Activated naive CD8-positive, alpha-beta T cell treated with anti-CD3 and anti-CD28 coated beads for 36 hours (primary cell): ENCODE measurements at places on chromosomes 2 and 18.

DNA sequence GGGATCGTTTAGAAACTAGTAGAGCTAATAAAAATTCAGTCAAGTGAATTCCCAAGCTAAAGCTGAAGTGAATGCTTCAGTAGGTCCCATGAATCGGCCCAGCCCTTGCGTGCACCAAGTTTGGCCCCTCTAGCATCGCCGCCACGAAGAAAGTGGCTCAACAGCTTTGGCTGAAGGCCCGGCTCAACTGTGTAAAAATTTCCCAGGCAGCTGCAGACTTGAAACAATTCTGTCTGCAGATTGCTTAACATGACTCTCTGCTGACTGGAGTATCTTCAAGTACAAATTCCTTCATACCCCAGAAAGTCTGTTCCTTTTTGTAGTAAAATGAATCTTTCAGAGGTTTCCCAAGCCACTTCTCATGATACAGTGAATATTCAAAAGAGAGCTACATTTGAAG is 32.7 kb downstream of the ALMS1 start:
- DNase-seq: no peak

GRCh38 chr2:82314836-82315472 is 2010.4 kb upstream of the LRRTM1 start:
- no peak for DNase-seq

GRCh38 chr2:96359866-96360265 is 24.3 kb downstream of the NCAPH start:
- DNase-seq: no peak

- DNase-seq: no peak
Measured at GRCh38 chr2:224933431-224933830, 108.8 kb downstream of the DOCK10 start.

- no peak for DNase-seq
Measured at GRCh38 chr18:75285876-75286275, 75.3 kb downstream of the TSHZ1 start.

GRCh38 chr18:650428-650858 is 7.0 kb upstream of the TYMS start:
- peak; percentile 17 for DNase-seq

DNA sequence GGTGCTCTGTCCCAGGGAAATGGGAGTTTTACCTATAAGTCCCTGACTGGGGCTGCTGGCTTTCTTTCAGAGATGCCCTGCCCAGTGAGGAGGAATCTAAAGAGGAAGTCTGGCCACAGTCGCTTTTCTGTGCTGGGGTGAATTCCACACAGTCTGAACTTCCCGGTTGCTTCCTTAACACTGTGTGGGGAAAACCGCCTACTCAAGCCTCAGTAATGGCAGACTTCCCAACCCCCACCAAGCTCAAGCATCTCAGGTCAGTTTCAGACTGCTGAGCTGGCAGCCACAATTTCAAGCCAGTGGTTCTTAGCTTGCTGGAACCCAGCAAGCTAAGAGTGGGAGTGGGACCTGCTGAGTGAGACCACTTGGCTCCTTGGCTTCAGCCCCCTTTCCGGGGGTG is 54.9 kb downstream of the NUP35 start:
- no peak for DNase-seq

DNA sequence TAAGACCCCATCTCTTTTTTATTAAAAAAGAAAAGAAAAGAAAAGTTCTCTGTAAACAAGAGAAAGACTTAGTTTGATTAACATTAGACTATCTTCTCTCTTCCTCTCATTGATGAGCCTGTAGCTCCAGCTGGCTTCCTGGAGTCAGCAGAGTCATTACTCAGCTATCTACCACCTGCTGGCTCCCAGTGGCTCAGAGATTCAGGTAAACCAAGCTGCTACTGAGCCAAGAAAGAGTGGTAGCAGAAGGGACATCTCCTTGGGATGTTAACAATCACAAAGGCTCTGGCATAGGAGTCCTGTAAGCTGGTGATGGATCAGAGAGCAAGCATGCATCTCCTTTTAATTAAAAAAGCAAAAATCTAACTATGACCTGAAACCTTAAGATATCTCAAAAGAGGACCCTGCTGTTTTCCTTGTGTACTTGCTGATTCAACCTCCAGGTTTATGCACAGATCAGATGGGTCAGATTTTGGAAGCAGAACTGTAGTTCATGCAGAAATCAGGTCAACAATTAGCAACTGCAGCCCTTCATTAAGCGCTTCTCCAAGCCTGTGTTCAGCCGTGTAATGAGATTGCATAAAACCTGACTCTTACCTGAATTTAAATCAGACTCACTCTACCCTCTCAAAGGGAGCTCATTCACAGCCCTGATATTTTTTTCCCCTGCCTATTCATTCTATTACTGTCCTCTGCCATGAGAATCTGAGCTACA is 225.8 kb downstream of the RNF152 start:
- no peak for DNase-seq

DNA sequence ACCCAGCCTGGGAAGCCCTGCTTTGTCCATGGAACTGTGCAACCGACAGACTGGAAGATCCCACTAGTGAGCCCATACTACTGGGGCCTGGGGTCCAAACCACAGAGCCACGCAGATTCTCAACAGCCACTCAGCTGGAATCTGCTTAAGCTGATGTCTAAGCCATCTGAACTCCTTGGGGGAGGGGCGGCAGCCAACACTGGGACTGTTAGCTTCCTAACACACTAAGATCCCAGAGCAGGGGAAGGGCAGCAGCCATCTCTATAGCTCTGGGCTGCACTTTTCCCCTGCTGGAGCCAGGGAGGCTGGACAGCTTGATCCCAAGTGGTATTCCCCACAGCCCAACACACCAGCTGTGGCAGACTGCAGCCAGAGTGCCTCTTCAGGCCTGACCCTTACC is 118.3 kb downstream of the RPRM start:
- no peak for DNase-seq

- DNase-seq: no peak
Measured at GRCh38 chr18:13680612-13681011, 45.7 kb downstream of the FAM210A start.

GRCh38 chr18:49127471-49128190 is 176.9 kb upstream of the SMAD7 start:
- no peak for DNase-seq

GRCh38 chr2:50315336-50315735 is 716.6 kb downstream of the NRXN1 start:
- DNase-seq: no peak

GRCh38 chr2:234502285-234502918 is 5.5 kb upstream of the ARL4C start:
- no peak for DNase-seq

DNA sequence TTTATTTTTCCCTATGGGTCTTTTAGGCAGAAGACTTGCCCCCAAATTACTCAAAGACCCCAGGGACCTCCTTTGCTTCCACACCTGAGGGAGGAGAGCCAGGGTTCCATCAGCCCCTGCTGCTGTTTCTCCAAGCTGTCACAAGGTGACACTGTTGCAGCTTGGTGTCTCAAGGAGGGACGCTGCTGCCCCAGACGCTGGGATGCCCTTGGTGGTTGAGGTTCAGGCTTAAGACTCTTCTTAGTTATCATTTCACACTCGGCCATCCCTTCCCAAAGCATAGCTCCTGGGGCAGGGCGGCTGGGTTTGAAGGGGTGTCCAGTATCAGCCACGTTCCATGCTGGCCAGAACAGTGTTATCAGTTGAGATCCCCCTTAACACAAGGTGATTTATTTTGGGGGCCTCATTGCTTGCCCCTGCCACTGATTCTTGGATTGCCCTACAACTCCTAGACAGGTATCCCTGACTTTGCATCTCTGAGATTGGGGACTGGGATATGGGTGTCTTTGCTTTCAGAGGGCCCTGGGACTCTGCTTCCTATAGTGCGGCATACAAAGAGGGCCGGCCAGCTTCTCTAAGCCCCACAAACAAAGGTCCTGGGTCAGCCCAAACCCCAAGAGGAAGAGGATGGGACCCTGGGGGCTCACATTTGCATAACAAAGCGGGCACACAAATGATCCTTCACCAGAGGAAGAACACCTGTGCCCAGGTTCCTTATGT is 22.7 kb downstream of the GPR55 start:
- DNase-seq: peak; percentile 66

- DNase-seq: no peak
Measured at GRCh38 chr2:12232876-12233275, 483.9 kb upstream of the TRIB2 start.

DNA sequence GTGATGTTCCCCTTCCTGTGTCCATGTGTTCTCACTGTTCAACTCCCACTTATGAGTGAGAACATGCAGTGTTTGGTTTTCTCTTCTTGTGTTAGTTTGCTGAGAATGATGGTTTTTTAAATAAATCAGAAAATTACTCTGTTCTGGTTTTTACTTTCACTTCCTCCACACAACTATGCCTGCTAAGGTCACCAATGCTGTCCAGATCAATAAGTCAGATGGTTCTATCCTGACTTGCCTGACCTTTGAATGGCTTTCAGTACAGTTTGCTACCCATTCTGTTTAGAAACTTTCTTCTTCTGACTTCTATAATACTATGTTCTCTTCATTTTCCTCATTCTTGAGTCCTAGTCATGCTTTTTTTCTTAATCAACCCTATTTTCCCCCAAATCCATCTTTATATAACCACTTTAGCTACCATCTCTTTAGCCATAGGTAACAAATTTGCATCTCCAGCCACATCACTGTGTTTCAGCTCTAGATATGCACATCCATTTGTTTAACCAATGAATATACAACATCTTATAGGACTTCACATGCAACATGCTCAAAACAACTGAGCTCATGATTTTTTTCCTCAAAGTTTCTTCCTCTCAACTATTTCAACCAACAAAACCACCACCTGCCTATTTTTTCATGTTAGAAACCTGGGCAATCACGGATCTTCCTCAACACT is 58.8 kb upstream of the SLC38A11 start:
- no peak for DNase-seq

DNA sequence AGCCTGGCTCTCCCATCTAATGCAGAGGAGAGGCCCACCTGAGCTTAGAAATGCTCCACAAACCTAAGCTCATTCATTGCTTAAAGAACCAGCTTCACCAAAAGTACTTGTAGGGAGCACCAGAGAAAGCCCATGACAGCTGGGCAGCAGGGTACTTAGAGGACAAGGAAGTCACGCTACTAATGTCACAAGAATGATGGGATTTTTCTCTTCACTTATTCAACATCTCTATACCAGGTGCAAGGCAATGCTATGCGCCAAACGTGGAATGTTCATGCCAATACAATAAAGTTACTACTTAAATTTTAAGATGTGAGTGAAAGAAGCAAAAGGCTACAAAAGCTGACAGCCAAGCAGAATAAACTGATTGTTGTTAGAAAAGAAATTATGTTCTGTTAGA is 36.0 kb downstream of the LONRF2 start:
- no peak for DNase-seq

DNA sequence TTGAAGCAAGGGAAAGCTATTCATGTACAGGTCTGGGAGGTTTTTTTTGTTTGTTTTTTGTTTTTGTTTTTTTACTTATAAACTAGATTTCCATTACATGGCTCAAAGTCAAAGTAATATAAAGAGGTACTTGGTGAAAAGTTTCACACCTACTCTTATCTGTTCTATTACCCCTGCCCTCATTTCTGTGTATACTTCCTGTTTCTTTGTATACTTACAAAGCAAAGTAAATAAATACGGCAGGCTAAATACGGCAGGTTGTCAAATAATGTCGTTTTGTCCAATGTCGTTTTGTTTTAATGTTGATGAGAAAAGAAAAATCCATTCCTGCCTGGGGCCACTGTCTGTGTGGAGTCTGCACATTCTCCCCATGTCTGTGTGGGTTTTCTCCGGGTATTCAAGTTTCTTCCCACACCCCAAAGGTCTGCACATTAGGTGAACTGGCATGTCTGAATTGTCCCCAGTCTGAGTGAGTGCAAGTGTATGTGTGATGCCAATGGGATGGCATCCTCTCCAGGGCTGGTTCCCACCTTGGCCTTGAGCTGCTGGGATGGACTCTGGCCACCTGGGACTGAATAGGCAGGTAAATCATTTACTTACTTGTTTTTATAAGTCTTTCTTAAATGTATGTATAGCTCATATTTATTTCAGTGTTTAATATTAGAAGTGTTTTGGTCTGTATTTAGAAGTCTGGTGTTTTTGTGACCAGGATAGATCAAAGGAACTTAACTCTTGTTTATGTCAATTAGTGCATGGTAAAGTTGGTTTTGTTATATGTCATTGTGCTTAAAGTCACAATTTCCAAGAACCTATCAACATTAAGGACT is 13.4 kb downstream of the STAMBP start:
- DNase-seq: no peak

DNA sequence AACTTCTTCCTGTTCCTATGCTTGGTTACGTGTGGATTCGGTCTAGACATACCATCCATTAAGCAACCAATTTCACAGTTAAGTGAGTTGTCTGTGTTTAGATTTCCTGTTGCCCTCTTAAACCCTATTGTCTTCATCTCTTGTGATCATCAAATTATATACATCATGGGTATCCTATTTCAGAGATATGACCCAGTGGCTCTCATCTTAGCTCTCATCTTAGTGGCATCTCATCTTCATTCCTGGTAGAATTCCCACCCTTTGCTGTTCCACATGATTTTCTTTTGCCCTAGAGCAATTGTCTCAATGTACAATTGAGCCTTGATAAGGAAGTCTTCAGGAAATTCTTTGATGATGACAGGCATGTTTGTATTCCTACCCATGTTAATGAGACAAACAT is 29.4 kb upstream of the FN1 start:
- no peak for DNase-seq

DNA sequence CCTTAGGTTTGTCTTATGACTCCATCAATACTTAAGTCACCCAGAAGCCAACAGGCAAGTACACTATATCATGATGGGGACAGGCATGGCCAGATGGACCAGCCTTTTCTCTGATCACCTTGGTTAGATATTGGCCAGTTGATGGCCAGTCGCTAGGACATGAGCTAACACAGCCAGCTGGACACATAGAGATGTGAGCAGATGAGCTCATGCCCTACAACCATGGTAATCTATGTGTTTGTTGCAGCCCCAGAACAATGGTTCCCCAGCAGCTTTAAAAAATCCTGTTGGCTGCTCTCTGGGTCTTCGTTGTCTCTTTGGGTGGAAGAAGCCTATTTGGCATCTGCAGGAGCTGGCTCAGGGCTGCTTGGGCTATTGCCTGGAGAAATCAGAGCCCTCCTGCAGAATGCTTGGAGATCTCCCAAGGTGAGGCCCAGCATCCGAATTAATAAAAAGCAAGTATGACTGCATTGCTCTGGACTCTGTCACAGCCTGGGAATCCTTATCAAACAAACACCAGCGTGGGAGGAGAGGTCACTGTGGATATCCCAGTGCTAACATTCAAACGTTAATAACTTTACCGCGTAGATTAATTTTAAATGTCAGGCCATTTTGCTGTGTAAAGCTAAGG is 62.3 kb upstream of the KLHL29 start:
- no peak for DNase-seq

GRCh38 chr2:224127871-224128501 is 88.9 kb upstream of the SERPINE2 start:
- no peak for DNase-seq

- peak; percentile 7 for DNase-seq
Measured at GRCh38 chr18:74796841-74797576, 199.3 kb downstream of the ZNF407 start.

- no peak for DNase-seq
Measured at GRCh38 chr2:127048618-127048935, 58.4 kb downstream of the BIN1 start.
